ENCODE measurements at places on chromosomes 6 and 20.

DNA sequence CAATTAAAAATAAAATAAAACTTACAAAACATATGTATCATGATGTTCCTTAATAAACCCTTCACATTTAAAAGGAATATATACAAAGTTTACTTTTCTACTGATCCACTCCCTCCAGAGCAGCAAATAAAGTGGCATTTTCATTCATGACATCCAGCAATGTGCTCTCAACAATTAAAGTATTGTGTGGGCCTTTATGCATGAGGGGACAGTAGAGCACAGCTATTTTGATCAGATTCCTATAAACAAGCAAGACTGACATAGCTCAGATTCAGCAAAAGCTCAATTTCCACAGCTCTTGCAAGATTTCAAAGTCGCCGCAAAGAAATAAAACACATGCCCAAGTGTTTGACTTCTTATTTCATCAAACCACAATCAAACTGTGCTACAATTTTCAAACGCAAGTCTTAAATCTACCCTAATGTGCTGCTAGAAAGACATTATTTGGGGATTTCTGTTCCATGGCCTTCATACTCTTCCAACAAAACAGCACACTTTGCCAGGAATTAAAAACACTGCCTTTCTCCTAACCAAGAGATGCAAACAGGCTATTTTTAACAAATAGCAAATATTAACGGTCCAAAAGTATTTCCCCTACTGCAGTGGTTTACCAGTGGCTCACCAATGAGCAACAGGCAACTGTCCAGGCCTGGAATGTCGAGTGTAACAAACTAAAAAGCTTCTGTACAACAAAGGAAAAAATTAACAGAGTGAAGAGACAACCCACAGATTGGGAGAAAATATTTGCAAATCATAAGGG, 52.3 kb downstream of the MBOAT1 start:
- DNase-seq = no peak

DNA sequence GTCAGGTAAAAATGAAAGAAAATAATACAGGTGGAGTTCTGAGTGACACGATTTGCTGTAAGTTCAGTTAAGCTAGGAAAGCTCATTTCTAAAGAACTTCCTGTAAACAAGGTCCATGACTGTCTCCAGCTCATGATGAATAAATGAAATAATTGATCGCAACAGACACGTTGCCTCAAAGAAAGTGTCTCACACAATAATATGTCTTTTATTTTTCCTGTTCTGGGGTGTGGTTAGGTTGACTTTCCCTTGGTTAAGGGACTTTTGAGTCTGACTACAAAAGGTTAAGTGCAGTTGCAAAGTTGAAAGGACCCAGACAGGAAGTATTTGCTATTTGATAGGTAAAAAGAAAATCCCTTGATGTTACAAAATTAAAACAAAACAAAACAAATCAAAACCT, 304.2 kb upstream of the PRDM1 start:
- no peak for DNase-seq

- no peak for DNase-seq
Measured at GRCh38 chr6:5878792-5879191, 127.9 kb downstream of the NRN1 start.

GRCh38 chr20:61972636-61973508, 92.8 kb downstream of the TAF4 start:
- no peak for DNase-seq

DNA sequence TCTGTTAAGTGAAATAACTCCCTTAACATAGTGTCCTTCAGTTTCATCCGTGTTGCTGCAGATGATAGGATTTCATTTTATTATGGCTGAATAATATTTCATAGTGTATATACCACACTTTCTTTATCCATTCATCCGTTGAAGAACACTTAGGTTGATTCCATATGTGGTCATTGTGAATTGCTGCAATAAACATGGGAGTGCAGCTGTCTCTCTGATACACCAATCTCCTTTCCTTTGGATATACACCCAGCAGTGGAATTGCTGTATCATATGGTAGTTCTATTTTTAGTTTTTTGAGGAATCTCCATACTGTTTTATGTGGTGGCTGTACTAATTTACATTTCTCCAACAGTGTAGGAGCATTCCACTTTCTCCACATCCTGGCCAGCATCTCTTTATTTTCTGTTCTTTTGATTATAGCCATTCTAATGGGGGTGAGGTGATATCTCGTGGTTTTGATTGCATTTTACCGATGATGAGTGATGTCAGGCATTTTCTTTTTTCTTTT, 193.2 kb downstream of the SLC16A10 start:
- DNase-seq = no peak

DNA sequence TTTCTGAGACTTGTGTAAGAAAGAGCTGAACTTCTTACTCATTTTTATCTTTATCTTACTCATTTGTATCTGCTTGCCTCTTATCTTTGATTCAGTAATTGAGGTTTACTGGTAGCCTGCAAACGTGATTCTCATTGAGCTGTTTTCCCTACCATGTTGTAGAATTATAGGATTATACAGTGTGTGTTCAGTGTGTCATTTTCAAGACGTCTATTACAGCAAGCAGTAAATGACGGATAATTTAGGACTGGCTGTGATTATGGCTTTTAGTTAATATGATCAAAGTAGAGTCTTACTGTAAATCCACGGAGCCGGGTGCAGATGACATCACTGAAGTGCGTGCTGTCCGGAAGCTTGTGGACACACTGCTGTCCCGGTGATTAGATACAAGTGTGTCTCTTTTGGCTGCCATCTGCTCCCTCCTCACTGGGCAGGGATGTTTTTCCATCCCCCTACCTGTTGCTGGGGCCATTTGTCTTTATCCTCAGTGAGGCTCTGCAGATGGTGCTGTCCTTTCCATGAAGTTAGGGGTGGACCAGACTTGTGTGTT, 6.0 kb downstream of the NELFCD start:
- no peak for DNase-seq

DNA sequence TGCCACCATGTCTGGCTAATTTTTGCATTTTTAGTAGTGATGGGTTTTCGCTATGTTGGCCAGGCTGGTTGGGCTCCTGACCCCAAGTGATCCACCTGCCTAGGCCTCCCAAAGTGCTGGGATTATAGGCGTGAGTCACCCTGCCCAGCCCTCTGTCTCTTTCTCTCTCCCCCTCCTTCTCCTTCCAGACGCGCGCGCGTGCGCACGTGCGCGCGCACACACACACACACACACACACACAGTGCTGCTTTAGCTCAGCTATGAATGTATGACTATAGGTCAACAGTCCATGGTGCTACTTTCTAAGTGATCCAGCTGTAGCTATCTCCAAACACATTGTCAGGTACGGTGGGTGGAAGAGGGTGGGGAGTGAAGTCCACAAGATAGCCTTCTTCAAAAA, 449.5 kb downstream of the PHF3 start:
- DNase-seq = no peak

- peak; percentile 94 for DNase-seq
Measured at GRCh38 chr6:169172456-169172855, 81.2 kb downstream of the THBS2 start.

GRCh38 chr20:12966468-12967085, 42.2 kb upstream of the SPTLC3 start:
- peak; percentile 63 for DNase-seq

DNA sequence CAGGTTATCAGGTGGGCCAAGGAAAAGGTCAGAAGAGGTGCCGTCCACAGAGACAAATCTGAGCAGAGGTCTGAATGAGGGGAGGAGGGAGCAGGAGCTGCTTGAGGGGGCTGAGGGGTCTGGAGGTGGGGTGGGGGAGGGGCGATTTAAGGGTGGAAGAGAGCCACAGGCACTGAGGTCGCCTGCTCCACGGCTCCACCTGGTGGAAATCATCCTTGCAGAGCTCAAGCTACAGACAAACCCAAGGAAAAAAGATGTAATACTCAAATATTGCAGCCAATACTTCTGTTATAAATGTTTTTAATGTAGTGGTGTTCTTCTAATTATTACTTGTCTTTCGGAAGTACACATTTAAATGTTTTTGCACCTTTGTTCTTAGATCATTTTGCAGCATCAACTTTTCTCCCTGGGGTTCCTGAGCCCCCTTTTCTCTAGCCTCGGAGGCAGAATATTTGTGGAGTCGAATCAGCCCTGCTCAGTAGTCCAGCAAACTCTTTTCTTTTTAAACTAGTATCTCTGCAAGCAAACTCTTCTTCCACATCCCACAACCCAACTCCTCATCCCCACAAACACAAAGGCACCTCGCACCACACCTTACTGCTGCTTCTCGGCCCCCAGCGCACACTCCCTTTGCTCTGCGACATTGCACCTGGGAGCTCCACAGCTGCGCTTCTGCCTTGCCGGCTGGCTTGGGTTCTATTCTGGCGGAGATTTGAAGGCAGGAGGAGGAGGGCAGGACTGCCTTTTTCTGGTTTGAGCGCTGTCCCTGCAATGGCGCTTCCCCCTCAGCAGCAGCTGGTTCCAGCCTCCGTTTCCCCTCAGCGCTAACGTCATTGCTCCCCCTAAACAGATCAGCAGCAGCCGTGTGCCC, 51.0 kb upstream of the TFAP2A start:
- peak; percentile 2 for DNase-seq

GRCh38 chr20:2984028-2984501, 59.4 kb upstream of the GNRH2 start:
- no peak for DNase-seq

DNA sequence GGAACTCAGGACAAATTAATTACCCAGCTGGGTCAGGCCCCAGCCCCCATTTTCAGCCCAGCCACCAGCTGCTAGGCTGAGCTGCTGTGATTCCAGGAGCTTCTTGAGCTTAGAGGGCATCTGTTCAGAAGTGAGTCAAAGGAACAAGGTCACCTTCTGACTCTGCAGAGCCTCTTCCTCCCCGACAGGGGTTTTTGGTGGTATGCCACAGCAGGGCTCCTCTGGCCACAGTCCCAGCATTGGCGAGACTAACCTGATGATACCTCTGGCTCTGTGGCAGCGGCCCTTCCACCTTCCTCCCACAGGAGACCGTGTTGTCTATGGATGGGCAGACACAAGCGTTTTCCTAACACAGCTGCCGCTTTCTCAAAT, 39.7 kb downstream of the ZC3H12D start:
- no peak for DNase-seq

DNA sequence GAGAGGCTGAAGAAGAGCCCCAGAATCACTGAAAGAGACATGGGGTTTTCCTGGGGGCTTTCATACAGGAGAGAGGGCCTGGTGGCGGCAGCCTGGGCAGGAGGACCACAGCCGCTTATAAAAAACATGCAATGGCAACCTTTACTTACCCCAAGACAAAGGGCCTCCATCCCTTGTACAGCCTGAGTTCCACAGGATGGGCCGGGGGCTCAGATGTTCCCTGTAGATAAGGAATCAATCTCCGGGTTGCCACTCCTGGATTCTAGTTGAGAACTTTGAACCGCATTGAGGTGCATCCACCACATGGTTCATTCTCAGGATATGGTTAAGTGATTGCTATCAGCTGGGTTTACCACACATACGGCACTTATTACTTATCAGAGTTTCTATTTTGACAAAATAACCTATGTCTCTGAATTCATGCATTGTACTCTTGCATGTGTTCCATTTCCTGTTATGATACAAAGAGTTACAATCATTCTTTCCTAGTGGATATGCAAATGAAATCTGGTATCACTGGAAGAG, 677.6 kb downstream of the KIF16B start:
- no peak for DNase-seq

GRCh38 chr6:55198715-55199114, 24.4 kb downstream of the HCRTR2 start:
- DNase-seq = no peak

DNA sequence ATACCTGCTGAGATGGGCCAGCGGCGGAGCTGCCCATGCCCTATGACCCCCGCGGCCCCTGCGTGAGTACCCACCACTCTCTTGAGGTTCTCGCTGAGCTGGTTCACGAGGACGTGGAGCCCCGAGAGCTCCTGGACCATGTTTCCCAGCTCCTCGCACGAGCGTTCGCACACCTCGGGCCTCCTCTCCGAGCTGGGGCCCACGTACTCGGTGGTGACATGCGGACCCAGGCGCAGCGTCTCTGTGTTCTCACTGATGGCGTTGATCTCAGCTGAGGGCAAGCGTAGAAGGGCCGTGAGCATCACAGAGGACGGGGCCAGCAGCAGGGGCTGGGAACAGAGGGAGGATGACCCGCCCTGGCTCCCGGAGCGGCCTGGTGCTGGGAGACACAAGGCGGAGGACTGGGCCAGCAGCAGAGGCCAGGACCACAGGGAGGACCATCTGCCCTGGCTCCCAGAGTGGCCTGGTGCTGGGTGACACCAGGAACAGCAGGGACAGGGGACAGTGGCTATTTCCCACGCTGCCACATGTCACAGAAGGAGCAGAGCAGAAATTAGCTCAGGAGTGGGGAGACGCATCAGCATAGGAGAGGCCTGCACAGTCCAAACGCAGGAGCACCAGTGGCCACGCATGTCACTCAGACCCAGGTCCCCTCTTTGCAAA, 11.8 kb downstream of the THBS2 start:
- DNase-seq = no peak

DNA sequence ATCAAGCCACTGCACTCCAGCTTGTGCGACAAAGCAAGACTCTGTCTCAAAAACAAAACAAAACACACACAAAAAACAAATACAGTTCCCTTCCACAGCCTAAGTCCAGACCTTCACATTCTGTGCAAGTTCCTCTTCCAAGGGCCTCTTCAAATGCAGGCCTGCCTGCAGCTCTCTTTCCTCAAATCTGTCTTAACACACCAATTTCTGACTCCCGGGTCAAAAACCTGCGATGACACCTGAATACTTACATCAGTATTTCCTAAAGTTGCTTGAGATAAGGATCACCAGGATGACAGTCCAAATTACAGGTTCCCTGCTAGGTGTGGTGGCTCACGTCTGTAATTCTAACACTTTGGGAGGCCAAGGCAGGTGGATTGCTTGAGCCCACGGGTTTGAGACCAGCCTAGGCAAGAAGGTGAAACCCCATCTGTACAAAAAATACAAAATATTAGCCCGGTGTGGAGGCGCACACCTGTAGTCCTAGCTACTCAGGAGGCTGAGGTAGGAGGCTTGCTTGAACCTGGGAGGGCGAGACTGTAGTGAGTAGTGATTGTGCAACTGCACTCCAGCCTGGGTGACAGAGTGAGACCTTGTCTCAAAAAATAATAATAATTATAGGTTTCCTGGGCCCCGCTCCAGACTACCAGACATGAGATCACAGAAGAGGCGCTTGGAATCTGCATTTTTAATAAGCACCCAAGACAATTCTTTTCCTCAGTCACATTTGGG, 8.8 kb upstream of the PARD6B start:
- DNase-seq = no peak

- DNase-seq = no peak
Measured at GRCh38 chr6:161649841-161650240, 376.0 kb upstream of the AGPAT4 start.

DNA sequence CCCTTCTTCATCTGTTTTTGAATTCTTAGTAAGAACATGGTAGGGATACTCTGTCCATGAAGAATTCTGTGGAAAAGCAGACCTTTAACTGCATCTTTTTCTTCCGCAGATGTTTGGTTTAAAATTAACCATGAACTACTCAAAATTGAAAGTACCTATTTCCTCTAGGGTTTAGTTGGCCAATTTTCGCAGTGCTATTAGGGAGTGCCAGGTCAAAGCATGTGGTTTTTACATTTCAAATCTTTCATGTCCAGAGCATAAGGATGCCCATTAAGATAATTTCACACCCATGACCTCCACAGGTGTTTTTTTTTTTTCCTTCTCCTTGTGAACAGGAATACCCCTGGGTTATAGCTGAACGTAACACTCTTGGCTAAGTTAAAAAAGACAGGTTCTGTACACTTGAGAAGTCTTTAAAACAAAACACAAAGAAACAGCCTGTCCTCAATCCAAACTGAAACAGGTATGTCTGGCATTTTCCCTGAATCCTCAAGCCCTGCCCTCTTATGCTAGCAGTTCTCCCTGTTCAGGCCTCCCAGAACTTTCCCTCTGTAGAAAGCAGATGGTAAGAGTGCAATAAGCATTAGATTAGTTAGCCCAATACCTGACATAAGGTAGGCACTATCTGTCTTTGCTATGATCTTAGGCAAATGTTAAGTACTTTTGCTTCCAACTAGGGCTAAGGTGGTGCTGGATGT, 67.1 kb downstream of the ELOVL5 start:
- no peak for DNase-seq

All from fibroblast of mammary gland (primary cell).